Stomach (tissue), 19 donors: ENCODE measurements at places on chromosomes 5 and 9. TPM values are rescaled to one million over a fixed set of nuclear protein-coding genes. Genes with fewer than 3 reads are reported as not detected.
A peak's percentile ranks its signal among the peaks of the same experiment; 100 is the strongest.

- no peaks in the 10 kb centered on the region for H3K4me1 ChIP-seq
- H3K4me3 ChIP-seq: no peak overlapping the region
- H3K36me3 ChIP-seq: peaks cover 21% of the 10 kb centered on the region
- no peaks in the 10 kb centered on the region for H3K27me3 ChIP-seq
- no peak overlapping the region for H3K27ac ChIP-seq
- DNase-seq: no peak
These were observed 16.3 kb downstream of the TMEM38B start for GRCh38 chr9:105710638-105711037.

- peak overlapping the region; percentile 84 for H3K27ac ChIP-seq
- H3K4me1 ChIP-seq: peaks cover 6% of the 10 kb centered on the region
- peak; percentile 44 for DNase-seq
- no peak overlapping the region for H3K4me3 ChIP-seq
- no peaks in the 10 kb centered on the region for H3K36me3 ChIP-seq
These were observed 178.5 kb upstream of the PITX1 start for GRCh38 chr5:135212361-135213026.

GRCh38 chr5:134059758-134060495, 54.6 kb upstream of the TCF7 start:
- H3K4me1 ChIP-seq: peaks cover 8% of the 10 kb centered on the region
- no peaks in the 10 kb centered on the region for H3K36me3 ChIP-seq
- H3K4me3 ChIP-seq: no peak overlapping the region

DNA sequence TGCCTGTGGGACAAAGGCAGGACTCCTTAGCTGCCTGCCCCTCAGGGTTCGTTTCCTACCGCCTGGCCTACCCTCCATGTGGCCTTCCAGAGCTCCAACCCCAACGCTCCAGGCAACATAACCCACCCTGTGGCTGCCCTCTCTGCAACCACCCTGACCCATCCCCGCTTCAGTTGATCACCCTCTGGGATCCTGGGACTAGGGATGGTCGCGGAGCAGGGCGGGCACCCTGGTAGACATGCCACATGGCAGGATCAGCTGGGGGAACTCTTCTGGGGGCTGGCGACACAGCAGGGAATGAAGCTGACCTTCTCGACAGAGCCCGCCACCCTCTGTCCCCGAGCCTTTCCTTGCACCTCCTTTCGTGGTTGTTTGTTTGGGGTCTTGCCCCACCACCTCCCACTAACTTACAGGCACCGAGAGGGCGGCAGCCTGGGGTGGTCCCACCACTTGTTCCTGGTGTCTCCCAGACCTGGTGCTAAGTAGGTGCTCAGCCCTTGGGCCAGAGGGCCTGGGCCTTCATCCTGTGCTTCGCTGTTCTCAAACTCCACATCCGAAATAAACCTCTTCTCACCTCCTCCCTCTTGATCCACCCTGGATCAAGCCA, 243.1 kb downstream of the PBX3 start:
- DNase-seq: no peak
- no peaks in the 10 kb centered on the region for H3K4me1 ChIP-seq
- no peaks in the 10 kb centered on the region for H3K36me3 ChIP-seq
- H3K27ac ChIP-seq: no peak overlapping the region

GKAP1 gene
- 26.4 TPM for total RNA-seq

GPR151 gene
- not detected for total RNA-seq

GRCh38 chr5:169052207-169052606, 248.7 kb downstream of the SLIT3 start:
- H3K36me3 ChIP-seq: no peaks in the 10 kb centered on the region
- H3K4me3 ChIP-seq: no peak overlapping the region
- no peak for DNase-seq
- no peaks in the 10 kb centered on the region for H3K27me3 ChIP-seq
- H3K27ac ChIP-seq: no peak overlapping the region

HTR1A gene
- not detected for total RNA-seq

DNA sequence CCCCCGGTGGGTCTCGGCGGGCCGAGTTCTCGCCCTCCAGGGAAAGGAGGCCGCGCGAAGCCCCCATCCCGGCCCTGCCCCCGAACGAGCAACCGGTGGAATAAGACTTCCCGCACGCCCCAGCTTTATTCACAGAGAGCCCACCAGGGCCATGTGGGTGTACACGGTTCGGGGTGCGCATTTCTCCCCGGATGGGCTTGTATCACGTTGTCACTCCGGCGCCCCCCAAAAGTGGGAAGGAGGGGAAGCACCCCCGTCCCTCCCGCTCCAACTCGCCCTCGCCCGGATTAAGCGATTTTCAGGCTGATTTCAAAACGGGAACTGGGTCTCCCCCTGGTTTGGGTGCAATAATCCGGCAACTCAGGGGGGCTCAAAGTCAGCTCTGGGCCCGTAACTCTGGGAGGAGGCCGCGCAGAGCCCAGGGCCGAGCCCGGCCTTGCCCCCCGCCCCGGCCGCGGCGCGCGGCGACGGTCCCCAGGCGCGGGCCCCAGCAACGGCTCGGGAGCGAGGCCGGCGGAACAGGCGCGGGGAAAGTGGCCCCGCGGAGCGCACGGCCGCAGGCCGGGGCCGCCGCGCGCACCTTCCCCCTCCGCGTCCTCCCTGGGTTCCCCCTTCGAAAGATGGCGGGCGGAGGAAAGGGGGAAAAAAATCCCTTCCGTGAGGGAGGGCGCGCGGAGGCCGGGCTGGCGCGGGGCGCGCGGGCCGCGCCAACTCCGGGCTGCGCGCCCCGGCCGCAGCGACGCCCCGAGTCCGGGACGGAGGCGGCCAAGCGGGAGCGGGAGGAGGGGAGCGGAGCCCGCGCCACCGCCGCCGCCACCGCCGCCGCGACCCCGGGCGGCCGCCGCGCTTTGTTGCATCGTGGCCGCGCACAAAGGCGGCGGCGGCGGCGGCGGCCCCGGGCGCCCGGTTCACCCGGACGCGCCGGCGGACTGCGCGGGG, 644 bp downstream of the BRD3 start:
- peaks cover 52% of the 10 kb centered on the region for H3K4me1 ChIP-seq
- H3K4me3 ChIP-seq: peak overlapping the region; percentile 76
- H3K36me3 ChIP-seq: no peaks in the 10 kb centered on the region
- peak overlapping the region; percentile 100 for H3K27ac ChIP-seq
- no peaks in the 10 kb centered on the region for H3K27me3 ChIP-seq
- DNase-seq: peak; percentile 34

CACFD1 gene
- total RNA-seq: 74.2 TPM

SQSTM1 gene
- 508 TPM for total RNA-seq

DNA sequence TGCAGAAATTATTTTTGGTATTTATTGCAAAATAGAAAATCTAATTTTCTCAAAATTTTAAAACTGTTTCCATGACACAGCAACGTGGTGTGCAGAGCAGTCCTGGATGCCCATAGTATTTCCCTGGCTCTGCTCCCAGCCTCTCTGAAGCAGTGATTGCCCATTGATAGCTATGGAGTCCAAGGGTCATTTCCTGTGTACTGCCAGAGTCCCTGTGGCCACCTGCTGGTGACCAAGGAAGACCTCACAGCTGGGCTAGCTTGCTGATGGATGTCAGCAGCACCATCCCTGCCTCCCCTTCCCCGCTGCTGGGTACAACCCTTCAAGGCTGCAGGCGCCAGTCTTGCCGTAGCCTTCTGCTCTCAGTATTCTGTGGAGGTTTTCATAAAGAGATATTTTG, 184.1 kb downstream of the DIRAS2 start:
- no peaks in the 10 kb centered on the region for H3K27me3 ChIP-seq
- DNase-seq: peak; percentile 58
- no peaks in the 10 kb centered on the region for H3K4me1 ChIP-seq

DNA sequence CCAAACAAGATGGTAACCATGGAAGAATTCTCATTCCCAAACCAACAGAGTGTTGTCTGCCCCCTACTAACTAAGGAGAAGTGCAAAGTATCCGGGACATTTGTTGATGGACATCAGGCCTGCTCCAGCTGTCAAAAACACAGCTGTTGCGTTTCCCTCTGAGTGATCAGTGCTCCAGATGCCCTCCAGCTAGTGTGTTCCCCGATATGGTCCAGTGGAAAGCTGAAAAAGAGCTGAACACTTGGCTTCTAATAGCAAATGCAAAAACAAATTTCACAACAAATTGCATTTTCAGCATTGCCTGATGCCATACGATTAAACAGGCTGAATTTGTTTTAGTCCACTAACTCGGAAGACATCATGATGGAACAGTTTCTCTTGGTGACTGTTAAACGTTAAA, 1398.7 kb downstream of the PTPRD start:
- no peaks in the 10 kb centered on the region for H3K27me3 ChIP-seq
- no peaks in the 10 kb centered on the region for H3K36me3 ChIP-seq
- H3K4me3 ChIP-seq: no peak overlapping the region
- no peaks in the 10 kb centered on the region for H3K4me1 ChIP-seq
- DNase-seq: peak; percentile 11
- H3K27ac ChIP-seq: no peak overlapping the region

- H3K4me1 ChIP-seq: no peaks in the 10 kb centered on the region
- no peaks in the 10 kb centered on the region for H3K27me3 ChIP-seq
- H3K27ac ChIP-seq: no peak overlapping the region
- H3K36me3 ChIP-seq: no peaks in the 10 kb centered on the region
- no peak for DNase-seq
These were observed 159.6 kb upstream of the ALDH1B1 start for GRCh38 chr9:38232895-38233294.
